ENCODE measurements at places on chromosomes 11 and 22.

GRCh38 chr11:61133145-61133544 is 28.1 kb downstream of the VPS37C start:
- DNase-seq: no peak

- no peak for DNase-seq
These were observed 78.1 kb upstream of the PRR5 start for GRCh38 chr22:44623771-44624510.

- no peak for DNase-seq
These were observed 36.7 kb downstream of the LARGE1 start for GRCh38 chr22:33883561-33883960.

- DNase-seq: no peak
These were observed 146.0 kb downstream of the OPCML start for GRCh38 chr11:133386262-133386661.

GRCh38 chr11:61022311-61023085 is 51.0 kb downstream of the CD6 start:
- no peak for DNase-seq

DNA sequence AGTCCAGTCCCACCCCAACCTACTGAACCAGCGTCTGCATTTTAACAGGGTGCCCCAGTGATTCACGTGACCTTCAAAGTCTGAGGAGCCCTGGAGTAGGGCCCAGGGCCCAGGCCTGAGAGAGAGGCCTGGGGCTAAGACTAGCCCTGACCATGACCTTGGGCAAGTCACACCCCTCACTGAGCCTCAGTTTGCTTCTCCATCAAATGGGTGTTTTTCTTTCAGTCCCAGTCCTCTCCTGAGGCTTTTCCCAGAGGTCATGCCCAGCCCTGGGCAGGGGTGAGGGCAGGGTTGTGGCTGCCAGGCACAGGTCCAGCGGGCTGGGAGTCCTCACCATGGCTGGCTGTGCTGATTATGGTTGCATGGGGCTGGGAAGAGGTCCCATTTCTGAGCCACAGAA is 33.0 kb upstream of the GCAT start:
- DNase-seq: no peak

- DNase-seq: no peak
These were observed 274.4 kb upstream of the SYN3 start for GRCh38 chr22:33332538-33332937.

DNA sequence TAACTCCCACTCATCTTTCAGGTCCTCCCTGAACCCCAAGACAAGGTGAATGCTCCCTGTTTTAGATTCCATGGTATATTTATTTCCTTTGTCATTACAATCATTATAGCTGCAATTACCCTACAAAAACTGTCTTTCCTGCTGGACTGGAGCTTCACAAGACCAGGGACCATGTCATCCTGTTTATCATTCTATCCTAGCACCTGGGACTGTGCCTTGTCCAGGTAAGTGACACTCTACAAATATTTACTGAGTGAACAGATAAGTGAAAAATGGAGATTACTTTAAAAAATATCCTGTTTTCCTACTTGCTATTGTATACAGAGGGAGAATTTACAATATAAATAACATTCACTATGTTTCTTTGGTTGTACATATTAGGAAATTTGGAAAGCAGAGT is 22.5 kb upstream of the ELF5 start:
- DNase-seq: no peak

DNA sequence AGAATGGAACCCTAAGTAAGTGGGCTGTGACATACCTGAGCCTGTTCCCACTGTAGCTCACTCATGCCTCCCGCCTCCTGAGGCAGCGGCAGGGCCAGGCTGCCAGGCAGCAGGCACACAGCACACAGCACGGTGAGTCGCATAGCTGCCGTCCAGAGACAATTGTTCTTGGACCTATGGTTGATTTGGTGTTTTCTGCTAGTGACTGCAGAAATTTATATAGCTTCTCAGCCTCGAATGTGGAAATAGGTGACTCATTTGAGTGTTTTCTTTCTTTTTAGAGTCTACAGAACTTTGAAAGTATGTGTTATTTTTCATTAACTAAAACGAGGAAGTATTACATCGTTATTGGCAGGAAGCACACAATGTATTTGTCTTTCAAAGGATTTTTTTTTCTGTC is at the start of gene MMP7:
MMP7 (minus strand) TSS at position 190 of the 400 bp plus-strand sequence; CDS start at position 143, 47 bp downstream.
- DNase-seq: no peak

GRCh38 chr11:131998020-131998419 is 627.6 kb downstream of the NTM start:
- DNase-seq: no peak

- DNase-seq: no peak
These were observed 77.5 kb downstream of the MICAL3 start for GRCh38 chr22:17946662-17947367.

DNA sequence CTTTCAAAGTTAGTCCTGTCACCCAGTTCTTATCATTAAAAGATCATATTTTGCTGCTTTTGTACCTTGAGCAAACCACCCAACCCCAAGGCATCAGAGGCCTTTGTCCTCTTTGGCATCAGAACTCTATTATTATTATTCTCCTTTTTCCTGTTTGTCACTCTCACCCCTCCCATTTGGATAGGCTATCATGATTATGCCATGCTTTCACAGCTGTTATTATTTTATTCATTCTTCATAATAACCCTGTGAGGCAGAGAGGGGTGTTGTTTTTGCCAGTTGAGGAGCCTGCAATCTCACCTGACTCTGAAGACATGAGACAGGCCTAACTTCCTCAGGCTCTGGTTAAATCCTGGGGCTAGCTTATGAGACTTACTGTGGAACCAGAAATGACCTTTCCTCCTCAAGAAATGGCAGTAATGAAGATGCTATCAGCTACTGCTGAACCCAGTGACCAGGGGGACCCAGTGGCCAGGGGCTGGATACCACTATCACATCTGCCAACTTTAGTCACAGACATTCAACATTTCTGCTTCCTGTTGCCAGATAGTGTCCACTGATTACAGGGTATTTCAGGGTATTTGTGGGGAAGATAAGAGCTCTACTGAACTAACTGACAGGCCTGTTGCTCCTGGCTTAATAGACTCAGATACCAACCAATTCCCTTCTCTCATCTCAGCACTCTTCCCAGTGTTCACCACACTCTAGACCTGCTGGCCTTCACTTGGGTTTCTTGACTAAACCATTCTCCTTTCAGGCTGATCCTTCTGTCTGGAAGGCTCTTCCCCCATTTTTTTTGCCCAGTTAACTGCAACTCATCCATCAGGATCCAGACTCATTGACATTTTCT is 11.8 kb upstream of the SWAP70 start:
- no peak for DNase-seq

Data from CD4-positive, alpha-beta T cell treated with Interleukin-21 for 1 hour (primary cell).